ENCODE measurements at places on chromosomes 5 and 9. TPM values are rescaled to one million over a fixed set of nuclear protein-coding genes. Genes with fewer than 3 reads are reported as not detected.

- H3K4me3 ChIP-seq = no peak overlapping the region
- DNase-seq = no peak
- H3K27me3 ChIP-seq = no peaks in the 10 kb centered on the region
Measured at GRCh38 chr5:138870611-138871010, 4.5 kb downstream of the LRRTM2 start.

Gene ST8SIA4
- total RNA-seq = 1.8 TPM

- H3K4me3 ChIP-seq = no peak overlapping the region
- H3K27me3 ChIP-seq = no peaks in the 10 kb centered on the region
- no peaks in the 10 kb centered on the region for H3K36me3 ChIP-seq
- no peaks in the 10 kb centered on the region for H3K4me1 ChIP-seq
Measured at GRCh38 chr5:110346893-110347358, 379.5 kb downstream of the TMEM232 start.

- no peaks in the 10 kb centered on the region for H3K27me3 ChIP-seq
- no peak overlapping the region for H3K4me3 ChIP-seq
- no peak overlapping the region for H3K27ac ChIP-seq
- DNase-seq = no peak
Measured at GRCh38 chr9:128397831-128398230, 22.8 kb upstream of the CERCAM start.

GRCh38 chr9:104278929-104279496, 184.9 kb downstream of the SMC2 start:
- no peaks in the 10 kb centered on the region for H3K36me3 ChIP-seq
- no peak for DNase-seq
- no peaks in the 10 kb centered on the region for H3K27me3 ChIP-seq
- H3K4me3 ChIP-seq = no peak overlapping the region

DNA sequence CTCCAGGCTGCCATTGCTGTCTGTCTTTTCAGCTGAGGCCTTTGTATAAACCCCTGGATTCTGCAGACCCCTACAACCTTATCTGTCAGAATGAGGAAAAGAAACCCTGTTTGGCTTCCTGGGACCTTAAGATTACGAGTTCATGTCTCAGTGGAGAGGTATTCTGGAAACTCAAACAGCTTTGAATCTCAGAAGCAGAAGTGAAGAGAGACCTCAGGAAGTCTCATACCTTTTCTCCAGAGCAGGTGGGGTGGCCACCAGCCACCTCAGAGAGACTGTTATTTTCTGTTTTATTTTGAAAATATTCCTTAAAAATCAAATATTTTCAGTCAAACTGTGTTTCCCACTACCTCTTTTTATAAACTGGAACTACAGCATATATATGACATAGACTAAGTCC, 457.5 kb downstream of the TMEM232 start:
- H3K27me3 ChIP-seq = no peaks in the 10 kb centered on the region
- no peak overlapping the region for H3K27ac ChIP-seq
- no peak overlapping the region for H3K4me3 ChIP-seq
- no peaks in the 10 kb centered on the region for H3K36me3 ChIP-seq

DNA sequence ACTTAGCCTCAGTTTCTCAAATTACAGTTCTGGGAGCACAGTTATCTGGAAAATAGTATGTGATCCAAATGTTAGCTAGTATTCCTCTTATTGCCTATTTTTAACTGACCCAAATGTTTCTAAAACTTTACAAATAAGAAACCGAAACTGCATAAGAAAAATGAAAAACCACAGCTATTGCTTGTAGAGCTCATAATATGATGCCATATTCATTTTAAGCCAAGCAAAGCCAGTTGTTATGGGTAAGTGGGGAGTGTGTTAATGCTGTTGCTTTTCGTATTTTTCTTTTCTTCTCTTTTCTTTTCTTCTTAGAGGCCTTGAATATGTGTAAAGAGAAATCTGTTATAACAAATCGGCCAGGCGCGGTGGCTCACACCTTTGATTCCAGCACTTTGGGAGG, 447.4 kb upstream of the TUSC1 start:
- H3K36me3 ChIP-seq = no peaks in the 10 kb centered on the region
- no peak overlapping the region for H3K4me3 ChIP-seq
- DNase-seq = no peak
- H3K27me3 ChIP-seq = no peaks in the 10 kb centered on the region

DNA sequence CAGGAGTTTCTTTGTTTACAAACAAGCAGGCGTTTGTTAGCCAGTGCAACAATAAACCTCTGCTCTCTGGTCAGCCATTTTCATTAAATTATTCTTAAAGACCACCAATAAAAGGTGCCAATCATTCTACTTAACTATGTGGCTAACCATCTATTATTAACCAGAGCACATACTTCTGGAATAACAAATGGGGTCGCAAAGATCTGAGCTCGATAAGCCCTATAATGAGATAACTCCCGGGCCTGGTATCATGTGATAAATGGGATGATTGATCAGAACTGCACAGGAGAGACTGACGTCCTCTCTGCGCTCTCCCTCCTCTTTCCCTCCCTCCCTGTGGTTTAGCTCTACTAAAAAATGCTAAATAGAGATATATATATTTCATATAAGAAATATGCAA, 488.2 kb downstream of the NTRK2 start:
- H3K4me1 ChIP-seq = no peaks in the 10 kb centered on the region
- H3K36me3 ChIP-seq = no peaks in the 10 kb centered on the region
- no peak overlapping the region for H3K27ac ChIP-seq

- no peak overlapping the region for H3K27ac ChIP-seq
- no peak for DNase-seq
- no peaks in the 10 kb centered on the region for H3K36me3 ChIP-seq
- no peak overlapping the region for H3K4me3 ChIP-seq
Measured at GRCh38 chr5:57761513-57761912, 278.9 kb upstream of the ACTBL2 start.

Gene SLC2A6
- total RNA-seq = 2.1 TPM

Gene SLC1A3
- 22.0 TPM for total RNA-seq

GRCh38 chr9:33320568-33321261, 30.4 kb downstream of the NFX1 start:
- H3K4me1 ChIP-seq = no peaks in the 10 kb centered on the region
- DNase-seq = peak; percentile 16
- no peaks in the 10 kb centered on the region for H3K27me3 ChIP-seq
- H3K36me3 ChIP-seq = peaks cover 4% of the 10 kb centered on the region
- no peak overlapping the region for H3K4me3 ChIP-seq

- no peak overlapping the region for H3K4me3 ChIP-seq
- DNase-seq = no peak
- no peaks in the 10 kb centered on the region for H3K4me1 ChIP-seq
- no peak overlapping the region for H3K27ac ChIP-seq
- H3K36me3 ChIP-seq = no peaks in the 10 kb centered on the region
Measured at GRCh38 chr5:1431021-1431811, 14.0 kb downstream of the SLC6A3 start.

Gene KCNV2
- not detected for total RNA-seq

- DNase-seq = no peak
- no peaks in the 10 kb centered on the region for H3K27me3 ChIP-seq
- no peak overlapping the region for H3K27ac ChIP-seq
- no peaks in the 10 kb centered on the region for H3K36me3 ChIP-seq
- H3K4me3 ChIP-seq = no peak overlapping the region
- no peaks in the 10 kb centered on the region for H3K4me1 ChIP-seq
Measured at GRCh38 chr5:152356506-152356905, 48.6 kb downstream of the NMUR2 start.

DNA sequence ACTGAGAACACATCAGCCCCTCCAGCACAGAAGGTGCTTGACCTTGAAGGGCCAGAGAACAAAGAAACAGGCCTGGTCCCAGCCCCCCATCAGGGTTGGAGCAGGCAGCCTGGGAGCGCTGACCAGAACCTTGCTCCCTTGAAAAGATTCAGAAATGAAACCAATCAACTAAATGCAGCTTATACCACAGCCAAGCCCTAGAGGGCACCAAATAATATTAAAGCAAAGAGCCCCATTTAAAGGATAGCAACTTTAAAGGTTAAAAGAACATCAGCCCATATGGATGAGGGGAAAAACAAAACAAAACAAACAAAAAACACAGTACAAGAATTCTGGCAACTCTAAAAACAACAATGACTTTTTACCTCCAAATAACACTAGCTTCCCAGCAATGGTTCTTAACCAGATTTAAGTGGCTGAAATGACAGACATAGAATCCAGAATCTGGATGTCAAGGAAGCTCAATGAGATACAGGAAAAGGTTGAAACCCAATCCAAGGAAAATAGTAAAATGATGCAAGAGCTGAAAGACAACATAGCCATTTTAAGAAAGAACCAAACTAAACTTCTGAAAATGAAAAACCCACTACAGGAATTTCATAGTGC, 471.9 kb downstream of the MTRR start:
- no peaks in the 10 kb centered on the region for H3K36me3 ChIP-seq
- H3K27me3 ChIP-seq = no peaks in the 10 kb centered on the region
- H3K27ac ChIP-seq = no peak overlapping the region
- H3K4me3 ChIP-seq = no peak overlapping the region

DNA sequence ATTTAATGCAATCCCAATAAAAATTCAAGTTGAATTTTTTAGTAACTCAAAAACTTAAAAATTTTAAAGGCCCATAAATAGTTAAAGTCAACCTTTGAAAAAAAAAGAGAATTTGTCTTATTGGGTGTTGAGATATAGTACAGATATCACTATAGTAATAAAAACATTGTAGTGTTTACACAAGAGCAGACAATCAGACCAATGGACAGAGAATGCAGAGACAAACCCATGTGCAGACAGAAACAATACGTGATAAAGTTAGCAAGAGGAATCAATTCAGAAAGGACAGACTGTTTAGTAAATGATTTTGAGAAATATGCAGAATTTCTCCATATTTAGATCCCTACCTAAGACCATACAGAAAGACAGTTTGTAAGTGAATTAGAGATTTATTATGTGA, 33.9 kb downstream of the GOLGA1 start:
- H3K27ac ChIP-seq = no peak overlapping the region
- peaks cover 9% of the 10 kb centered on the region for H3K36me3 ChIP-seq
- no peak for DNase-seq
- H3K27me3 ChIP-seq = no peaks in the 10 kb centered on the region
- no peaks in the 10 kb centered on the region for H3K4me1 ChIP-seq

DNA sequence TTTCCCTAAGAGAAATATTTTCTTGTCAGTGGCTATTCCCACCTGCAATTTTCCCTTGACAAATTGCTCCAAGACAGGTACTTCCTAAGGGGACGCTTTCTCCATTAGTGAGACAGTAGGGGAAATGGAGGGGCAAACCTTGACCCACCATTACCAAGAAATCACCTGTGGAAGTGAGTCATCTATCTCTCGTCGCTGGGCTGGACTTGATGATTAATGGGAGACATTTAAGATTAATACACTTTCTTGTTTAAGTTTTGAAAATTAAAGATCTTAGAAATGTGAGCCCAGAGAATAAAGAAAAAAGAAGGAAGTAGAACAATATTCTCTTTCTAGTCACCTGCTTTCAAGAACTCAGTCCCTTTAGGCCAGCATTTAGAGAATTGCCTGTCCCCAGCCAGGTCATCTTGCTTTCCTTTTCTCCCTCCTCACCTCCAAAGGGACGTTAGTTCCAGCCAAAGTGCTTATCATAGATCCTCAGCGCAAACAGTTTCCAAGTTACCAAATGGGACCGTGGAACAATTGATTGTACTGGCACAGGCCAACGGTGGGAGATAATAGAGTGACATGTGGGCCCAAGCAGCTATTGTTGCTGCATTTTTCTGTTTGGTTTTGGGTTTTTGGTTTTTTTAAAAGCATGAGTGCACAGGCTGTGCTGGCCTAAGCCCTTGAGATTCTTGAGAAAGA, 284.4 kb downstream of the ENC1 start:
- H3K27ac ChIP-seq = no peak overlapping the region
- no peaks in the 10 kb centered on the region for H3K27me3 ChIP-seq
- no peaks in the 10 kb centered on the region for H3K36me3 ChIP-seq
- peaks cover 8% of the 10 kb centered on the region for H3K4me1 ChIP-seq
- no peak for DNase-seq

Gene IFNA5
- total RNA-seq = not detected

- H3K4me1 ChIP-seq = peaks cover 15% of the 10 kb centered on the region
- DNase-seq = no peak
- H3K27ac ChIP-seq = peak overlapping the region; percentile 71
- H3K4me3 ChIP-seq = no peak overlapping the region
Measured at GRCh38 chr5:169003721-169004541, 297.0 kb downstream of the SLIT3 start.

Gene TIMD4
- total RNA-seq = not detected

Gene MTX3
- total RNA-seq = 20.1 TPM

Gene SPINK5
- total RNA-seq = 1.3 TPM

DNA sequence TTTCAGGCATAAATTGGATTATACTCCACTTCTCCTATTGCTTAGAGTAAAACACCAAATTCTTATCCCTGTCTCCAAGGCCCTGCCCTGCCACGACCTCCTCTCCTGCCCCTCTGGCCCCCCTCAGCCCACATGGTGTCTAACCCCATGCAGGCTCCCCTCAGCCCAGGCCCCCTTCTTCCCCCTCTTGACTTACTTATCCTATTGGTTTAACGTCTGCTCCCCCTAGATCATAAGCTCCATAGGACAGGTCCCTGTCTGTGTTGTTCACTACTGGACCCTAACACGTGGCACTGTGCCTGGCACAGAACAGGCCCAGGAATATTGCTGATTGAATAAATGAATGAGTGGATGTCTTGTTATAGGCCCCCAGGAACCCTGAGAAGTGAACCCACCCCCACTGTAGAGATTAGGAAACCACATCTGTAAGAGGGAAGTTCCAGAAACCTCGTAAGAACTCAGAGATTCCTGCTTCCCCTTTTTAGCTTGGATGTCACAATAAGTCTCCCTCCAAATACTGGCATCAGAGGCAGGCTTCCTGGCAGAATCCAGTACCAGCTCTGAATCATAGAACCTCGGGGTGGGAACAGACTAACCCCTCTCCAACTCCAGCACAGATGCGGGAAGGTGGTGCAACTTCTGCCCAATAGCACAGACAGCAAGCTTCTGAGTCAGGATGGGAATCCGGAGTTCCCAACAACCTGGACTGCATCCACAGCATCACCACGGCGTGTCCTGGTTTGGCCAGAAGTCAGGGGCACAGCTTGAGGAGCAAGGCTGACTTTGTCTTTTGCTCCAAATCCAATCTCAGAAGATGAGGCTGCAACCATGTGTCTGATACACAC, 31.5 kb downstream of the HRH2 start:
- H3K27me3 ChIP-seq = no peaks in the 10 kb centered on the region
- H3K36me3 ChIP-seq = no peaks in the 10 kb centered on the region
- H3K27ac ChIP-seq = no peak overlapping the region

Gene FBLL1
- total RNA-seq = not detected

DNA sequence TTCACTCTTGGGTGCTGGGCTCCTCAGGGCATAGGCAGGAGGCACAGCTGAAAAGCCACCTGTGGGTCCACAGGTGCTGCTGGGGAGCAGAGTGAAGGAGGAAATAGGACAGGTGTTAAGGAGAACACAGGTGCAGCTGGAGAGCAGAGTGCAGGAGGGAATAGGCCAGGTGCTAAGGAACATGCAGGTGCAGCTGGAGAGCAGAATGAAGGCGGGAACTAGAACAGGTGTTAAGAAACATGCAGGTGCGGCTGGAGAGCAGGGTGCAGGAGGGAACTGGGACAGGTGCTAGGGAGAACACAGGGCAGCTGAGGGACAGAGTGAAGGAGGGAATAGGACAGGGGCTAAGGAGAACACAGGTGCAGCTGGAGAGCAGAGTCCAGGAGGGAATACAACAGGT, 43.8 kb upstream of the PLEKHG4B start:
- DNase-seq = no peak
- no peak overlapping the region for H3K27ac ChIP-seq
- H3K4me3 ChIP-seq = no peak overlapping the region

Gene SAP30L
- 60.5 TPM for total RNA-seq

- H3K36me3 ChIP-seq = no peaks in the 10 kb centered on the region
- H3K27ac ChIP-seq = no peak overlapping the region
- no peaks in the 10 kb centered on the region for H3K4me1 ChIP-seq
- no peaks in the 10 kb centered on the region for H3K27me3 ChIP-seq
Measured at GRCh38 chr9:8364026-8364752, 564.6 kb upstream of the DMAC1 start.

Gene FLT4
- total RNA-seq = 4.6 TPM

Gene RNF180
- total RNA-seq = 13.1 TPM

Gene GFI1B
- total RNA-seq = not detected

All from tibial nerve (tissue), 4 donors.